HFFc6 (cell line): ENCODE measurements at places on chromosomes 5 and 9.

DNA sequence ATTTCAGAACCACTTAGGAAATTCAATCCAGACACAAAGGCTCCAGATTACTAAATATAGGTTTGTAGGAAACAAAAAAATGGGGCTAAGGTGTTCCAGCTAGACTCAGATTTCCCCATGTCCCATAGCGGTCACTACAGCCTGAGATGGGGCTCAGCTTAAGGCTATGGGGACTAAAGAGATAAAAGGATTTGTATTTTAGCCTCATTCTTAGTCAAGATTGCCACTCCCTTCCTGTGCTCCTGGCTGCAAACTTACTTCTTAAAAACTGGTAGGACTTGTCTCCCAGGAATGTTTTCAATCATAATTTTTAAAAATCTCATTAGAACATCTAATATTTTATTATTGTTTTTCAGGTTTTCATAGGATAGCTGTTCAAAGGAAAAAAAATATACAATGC lies 253.8 kb upstream of the DAB2 start:
- no peak for DNase-seq

DNA sequence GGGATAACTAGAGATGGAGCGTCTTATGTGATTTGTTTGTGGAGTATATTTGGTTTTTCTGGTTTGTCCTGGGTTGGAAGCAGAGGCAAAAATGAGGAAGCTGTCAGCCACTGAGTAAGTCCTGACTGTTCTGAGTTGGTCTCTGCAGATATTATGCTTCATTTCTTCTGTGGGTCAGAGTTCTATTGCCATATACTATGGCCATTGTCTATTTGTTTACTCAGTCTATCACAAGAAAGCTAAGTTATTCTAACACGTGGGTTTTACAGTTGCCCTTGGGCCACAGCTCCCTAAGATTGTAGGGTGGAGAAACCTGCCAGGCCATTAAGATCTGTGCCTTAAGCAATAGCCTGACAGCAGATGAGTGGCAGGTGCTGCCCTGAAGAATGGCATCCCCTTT lies 3.0 kb upstream of the CTSV start:
- DNase-seq: no peak

DNA sequence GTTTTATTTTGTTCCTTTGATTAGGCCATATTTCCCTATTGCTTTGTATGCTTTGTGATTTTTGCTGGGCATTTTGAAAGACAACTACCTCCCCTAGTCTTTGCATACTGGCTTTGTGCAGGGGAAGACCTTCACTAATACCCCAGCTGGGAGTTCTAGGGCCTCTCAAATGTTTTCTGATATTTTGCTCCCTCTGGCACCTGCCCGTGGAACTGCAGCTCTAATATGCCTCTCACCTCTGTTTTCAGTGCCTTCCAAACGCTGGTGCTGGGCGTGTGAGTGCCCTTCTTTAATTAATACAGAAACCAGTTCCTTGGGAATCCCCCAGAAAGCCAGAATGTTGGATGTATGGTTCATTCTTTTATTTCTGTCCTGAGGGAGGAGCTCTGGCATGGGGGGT lies 204.5 kb downstream of the COMMD10 start:
- no peak for DNase-seq

DNA sequence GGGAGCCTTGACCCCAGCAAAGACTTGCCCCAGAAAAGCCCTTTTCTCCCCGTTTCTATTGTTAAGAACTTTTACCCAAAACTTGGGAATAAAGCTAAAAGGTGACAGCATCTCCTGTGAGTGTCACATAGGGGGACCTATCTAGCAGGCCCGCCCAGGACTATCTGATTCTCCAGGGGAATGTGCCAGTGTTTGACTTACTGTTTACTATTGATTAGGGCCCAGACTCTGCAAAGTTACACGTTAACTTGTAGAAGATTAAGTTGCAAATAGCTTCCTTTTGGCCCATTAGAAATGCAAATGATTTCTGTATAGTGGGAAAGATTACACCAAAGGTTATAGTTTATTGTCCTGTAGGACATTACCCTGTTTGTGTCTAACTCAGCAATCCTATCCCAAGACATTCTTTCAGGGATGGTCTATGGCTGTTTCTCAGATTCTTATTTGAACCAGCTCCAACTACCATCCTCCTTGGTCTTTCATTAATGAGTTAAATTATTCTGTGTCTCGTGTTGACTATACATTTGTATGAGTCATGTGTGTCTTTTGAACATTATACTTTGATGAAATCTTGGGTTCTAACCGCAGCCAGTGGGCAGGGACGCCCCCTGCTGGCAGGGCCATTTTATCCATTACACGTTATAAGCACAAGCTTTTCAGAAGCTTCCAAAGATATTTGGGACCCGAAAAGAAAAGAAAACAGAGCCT lies 60.7 kb downstream of the HRH2 start:
- no peak for DNase-seq

- no peak for DNase-seq
These were observed 103.2 kb upstream of the ELL2 start for GRCh38 chr5:96064877-96065276.

DNA sequence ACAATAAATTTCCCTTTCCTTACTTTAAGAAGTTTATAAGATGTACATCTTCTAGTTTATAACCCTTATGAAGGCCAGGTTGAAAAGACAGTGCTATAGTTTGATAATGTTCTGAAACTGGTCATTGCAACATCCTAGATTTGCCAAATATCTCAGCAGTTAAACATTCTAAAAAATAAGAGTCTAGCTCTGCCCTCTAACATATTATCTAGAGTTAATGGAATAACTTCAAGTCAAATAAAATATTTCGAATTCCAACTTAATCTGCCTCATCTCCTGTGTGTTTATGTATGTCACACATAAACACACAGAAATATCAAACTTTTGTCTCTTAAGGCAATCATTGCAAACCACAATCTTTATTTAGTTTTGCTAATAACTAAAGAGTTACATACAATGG lies 796.6 kb downstream of the TLE1 start:
- DNase-seq: no peak

DNA sequence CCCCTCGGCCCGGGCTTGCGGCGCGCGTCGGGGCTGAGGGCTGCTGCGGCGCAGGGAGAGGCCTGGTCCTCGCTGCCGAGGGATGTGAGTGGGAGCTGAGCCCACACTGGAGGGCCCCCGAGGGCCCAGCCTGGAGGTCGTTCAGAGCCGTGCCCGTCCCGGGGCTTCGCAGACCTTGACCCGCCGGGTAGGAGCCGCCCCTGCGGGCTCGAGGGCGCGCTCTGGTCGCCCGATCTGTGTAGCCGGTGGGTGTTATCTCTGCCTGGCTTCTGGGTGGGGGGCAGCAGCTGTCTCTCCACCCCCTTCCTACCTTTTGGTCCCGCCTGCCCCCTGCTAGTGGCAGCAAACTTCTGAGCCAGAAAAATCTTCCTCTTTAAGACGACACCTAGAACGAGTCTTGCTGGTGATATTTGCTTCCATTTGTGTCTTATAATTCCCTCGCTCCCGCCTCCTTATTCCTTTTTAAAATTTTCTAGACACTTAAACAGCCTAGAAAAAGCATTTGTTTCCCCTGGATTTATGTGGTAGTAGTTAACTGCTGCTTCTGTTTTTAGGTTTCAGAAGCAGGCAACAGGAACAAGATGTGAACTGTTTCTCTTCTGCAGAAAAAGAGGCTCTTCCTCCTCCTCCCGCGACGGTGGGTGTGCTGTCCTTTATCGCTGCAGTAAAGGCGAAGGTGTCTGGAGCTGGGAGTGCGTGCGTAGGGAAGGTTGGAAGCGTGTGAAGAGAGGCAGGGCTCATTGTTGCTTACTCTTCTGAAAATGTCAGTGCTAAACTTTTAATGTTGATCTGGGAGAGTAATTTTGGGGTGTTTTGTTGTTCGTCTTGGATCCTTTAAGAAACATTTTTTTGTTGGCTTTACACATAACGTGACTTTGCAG lies 554 bp downstream of the JAK2 start:
- peak; percentile 28 for DNase-seq

GRCh38 chr5:78985725-78986223 lies 664 bp upstream of the ARSB start:
- peak; percentile 29 for DNase-seq

DNA sequence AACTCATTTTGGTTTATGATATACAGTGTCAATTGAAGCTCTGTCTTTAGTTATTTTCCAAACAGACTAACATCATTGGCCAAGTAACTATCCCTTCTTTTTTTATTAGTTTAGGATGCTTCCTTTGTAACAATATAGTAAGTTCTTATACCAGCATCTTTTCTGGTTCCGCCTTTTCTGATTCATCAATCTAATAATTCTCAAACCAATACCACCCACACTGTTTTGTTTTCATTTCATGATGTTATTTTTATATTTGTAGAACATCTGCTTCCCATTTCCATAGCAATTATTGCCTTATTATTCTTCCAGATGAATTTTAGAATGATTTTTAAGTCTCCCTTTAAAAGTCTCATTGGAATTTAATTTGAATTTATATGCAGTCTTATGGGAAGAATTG lies 218.1 kb downstream of the RFK start:
- no peak for DNase-seq

GRCh38 chr9:114834386-114834785 lies 28.5 kb upstream of the TNFSF15 start:
- DNase-seq: no peak

- DNase-seq: no peak
These were observed 163.4 kb downstream of the RGS3 start for GRCh38 chr9:113626735-113627495.

DNA sequence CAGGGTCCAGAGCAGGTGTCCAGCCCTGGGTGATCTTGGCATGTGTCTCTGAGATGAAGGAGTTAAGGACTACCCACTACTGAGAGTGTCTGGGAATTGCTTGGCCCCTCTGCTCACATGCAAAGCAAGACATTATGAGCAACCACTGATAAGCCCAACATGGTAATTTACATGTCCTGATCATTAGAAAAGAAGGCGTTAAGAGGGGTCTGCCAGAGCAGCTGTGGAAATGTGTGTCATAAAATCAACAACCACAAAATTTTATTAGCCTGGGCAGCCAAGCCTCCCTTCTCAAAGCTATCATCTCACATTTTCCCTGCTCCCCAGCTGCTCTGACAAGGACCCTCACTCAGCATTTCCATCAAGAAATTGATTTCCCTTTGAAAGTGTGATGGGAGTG lies 351.0 kb downstream of the SPOCK1 start:
- DNase-seq: no peak

- DNase-seq: no peak
These were observed 48.4 kb upstream of the AFAP1L1 start for GRCh38 chr5:149223081-149223848.

DNA sequence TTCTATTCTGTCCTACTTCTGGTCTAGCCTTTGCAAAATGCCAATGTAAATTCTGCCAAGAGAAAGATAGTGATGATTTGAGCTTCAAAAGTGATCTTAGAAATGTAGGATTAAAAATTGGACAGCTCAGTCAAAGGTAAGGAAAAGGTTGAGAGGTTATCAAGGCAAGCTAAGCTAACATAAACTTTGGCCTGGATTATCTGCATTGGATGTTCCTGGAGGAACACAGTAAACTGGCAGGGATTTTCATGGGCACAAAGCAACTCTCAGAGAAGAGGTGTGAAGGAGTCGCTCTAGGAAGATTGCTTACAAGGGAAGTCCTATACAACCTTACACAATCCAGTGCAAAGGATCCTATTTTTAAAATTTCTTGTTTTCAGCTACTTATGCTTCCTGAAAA lies 115.2 kb downstream of the JAKMIP2 start:
- no peak for DNase-seq

GRCh38 chr5:142929587-142929986 lies 159.4 kb downstream of the ARHGAP26 start:
- DNase-seq: no peak

- DNase-seq: no peak
These were observed 87.0 kb upstream of the ACTBL2 start for GRCh38 chr5:57569601-57570000.

DNA sequence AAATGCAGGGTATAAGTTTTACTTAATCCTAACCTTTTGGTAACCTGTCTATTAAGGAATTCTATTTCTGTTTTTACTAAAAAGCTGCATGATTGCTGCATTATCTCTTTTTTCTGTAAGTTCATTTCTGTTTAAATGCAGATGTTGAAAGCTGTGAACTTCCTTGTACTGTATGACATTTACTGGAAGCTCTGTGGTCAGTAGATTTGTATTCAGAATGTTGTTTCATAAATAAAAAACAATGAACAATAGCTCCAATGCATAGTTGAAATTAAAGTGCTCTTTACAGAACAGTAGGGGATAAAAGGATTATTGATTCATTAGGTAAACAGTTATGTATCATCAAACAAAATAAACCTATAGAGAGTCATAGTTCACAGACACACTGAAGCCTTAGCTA lies 46.5 kb upstream of the FKTN start:
- no peak for DNase-seq

DNA sequence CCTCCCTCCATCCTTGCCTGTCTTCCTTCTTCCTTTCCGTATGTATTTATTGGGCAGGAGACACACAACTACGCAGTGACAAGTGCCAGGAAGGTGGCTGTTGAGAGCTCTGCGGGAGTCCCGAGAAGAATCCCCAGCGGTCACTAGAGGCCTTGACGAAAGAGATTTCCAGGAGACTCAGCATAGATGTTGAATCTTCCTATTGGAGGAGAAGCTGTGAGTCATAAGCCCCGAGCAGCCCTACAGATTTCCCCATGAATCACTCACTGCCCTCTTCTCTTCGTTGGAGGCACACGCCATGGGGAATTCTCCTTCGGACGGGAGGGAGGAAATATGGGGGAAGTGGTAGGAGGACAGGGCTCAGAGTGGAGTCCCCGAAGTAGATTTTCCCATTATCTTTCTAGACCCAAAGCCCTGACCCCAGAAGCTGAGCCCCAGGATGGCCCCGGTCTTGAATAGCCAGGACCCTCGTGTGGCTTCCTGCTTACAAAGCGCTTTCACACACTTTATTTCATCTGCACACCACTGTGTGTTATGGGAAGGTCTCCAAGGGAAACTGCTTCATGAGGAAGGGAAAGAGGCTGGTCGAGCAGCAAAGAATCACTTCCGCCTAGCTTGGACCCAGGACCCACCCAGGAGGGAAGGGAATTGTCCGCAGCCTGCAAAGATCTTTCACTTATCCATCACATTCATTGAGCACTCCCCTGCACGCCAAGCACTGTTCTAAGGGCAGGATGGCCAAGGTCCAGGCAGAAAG lies 12.7 kb downstream of the DUSP1 start:
- peak; percentile 95 for DNase-seq

DNA sequence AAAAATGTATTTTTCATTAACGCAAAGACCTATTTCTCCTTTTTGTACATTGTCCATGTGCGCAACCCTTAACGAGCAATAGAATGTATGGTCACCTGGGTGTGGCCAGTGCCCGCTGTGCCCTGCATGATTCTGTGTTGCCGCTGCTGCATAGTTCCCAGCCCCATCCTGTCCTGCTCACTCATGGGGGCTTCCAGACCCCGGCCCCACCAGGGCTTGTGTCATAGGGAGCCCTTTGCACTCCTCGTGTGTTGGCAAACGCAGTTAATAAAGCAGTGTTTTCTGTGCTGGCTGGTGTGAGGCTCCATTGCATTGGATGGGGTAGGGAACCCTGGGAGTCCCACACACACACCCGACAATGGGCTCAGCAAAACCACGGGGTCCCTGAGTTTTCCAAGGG lies 49.7 kb downstream of the SAR1B start:
- no peak for DNase-seq

GRCh38 chr5:39469777-39470415 lies 45.1 kb upstream of the DAB2 start:
- no peak for DNase-seq

GRCh38 chr5:66949066-66949465 lies 247.5 kb downstream of the CD180 start:
- DNase-seq: no peak
